Coronary artery (tissue), 2 donors: ENCODE measurements at places on chromosomes 11 and 22.
A peak's percentile ranks its signal among the peaks of the same experiment; 100 is the strongest.

DNA sequence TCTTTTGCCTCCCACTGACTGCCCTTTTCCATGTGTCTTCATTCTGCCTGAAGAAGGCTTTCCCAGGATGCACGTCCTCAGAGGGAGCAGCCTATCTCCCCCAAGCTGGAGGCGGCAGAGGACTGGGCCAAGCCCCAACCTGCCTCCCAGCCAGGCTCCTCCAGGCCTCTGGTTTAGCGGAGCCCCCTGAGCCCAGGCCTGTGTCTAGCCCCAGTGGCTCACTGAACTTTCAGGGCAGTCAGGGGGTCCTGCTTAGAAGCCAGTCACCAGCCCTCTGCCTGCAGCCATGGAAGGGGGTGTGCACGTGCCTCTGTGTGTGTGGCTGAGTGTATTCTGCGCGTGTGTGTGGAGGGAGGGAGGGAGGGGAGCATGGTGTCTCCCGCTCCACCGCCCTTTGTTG lies 10.4 kb upstream of the GRK2 start:
- DNase-seq: no peak

GRCh38 chr11:13341026-13341425 lies 63.4 kb downstream of the BMAL1 start:
- no peak for DNase-seq

- DNase-seq: no peak
Observed at GRCh38 chr11:134313821-134314607, 17.8 kb upstream of the GLB1L2 start.

DNA sequence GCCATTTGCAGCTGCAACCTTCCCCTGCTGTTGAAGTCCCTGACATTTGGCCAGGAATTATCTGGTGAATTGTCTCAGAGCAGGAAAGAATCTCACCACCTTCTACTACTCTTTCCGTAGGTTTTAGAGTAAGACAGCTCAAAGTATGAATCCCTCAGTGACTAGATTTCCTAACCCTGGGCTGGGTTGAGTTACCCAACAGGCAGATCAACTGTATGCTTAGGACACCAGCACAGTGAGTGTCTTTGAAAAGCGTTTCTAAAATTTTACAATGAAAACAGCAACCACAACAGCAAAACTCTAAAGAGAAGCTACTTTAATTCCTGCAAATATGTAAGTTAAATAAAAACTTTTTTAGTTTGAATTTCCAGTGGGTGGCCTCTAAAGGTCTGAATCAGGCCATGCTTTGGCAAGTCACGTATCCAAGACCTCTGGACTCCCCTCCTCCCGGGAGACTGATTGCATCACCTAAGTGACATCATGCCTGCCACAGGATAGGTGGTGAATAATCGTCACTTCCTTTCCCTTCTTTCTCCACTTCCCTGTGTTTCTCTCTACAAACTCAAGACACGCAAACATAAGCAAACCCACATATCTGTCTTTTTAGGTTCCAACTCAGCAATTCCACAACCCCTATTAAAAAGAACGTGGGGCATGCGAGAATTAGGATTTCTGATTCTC lies 7.8 kb downstream of the OR8B12 start:
- no peak for DNase-seq

- no peak for DNase-seq
Observed at GRCh38 chr22:43331069-43331451, 12.1 kb downstream of the SCUBE1 start.

DNA sequence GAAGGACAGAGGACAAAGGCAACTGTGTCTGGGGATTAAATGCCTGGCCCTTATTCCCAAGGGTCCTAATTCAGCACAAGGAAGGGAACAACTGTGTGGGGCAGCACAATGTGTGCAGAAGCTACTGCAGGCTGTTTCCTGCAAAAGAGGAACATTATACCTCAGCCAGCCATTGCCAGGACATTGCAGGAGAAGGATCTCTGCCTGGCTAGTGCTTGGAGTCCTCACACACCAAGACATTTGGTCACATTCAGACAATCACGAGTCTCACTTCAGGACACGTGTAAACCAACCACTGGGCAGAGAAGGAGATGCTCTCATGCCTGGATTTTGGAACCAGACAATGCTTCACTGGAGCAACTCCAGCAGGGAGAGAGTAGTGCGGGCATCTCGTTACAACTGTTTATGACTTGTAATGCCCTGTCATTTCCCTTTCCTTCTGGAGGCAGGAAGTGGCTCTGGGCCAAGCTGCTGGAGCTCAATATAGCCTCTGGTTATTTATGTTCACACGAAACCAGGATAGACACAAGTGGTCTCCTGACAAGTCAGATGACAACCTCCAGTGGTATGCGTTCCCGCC lies 23.9 kb upstream of the ZC3H12C start:
- no peak for DNase-seq

DNA sequence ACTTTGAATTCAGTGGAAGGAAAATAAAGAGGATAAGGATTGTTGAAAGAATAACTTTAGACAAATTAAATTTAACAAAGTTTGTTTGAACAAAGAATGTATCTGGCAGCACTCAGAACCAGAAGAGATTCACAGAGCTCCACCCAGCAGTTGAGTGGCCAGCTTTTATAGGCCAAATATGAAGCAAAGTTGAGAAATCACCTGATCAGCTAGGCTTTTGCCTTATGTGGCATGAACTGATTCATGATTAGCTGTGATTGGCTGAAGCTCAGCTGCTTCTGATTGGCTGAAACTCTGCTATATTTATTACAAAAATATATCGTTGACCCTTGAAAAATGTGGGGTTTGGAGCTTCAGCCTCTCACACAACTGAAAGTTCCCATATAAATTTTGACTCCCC lies 62.6 kb downstream of the PIWIL4 start:
- no peak for DNase-seq

DNA sequence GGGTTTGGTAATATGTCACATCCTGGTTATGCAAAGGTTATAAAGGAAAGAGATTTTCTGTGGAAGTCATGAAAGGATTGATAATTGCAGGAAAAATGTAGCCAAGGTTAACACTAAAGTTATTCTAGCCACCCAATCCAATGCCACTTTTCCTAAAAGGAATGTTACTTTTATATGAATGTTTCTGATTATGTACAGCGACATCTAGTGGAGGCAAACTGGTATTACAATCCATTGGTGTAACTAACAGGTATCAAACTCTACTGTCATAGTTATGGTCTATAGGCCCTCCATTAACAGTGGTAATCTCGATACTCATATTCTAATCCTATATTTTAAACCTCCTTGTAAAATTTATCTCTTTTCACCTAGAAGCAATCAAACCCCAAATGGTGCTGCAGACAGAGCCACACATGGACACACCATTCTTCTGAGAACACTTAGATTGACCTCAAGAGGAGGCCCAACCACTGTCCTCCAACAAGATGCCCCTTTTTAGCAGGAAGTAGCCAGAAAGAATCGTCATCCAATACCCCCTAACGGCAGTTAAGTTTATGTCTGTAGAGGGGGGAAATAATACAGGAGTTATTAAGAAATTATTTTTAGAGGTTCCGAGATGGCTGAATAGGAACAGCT lies 74.9 kb upstream of the RAG2 start:
- DNase-seq: no peak

- no peak for DNase-seq
Observed at GRCh38 chr11:788953-789940, 643 bp downstream of the CEND1 start.

DNA sequence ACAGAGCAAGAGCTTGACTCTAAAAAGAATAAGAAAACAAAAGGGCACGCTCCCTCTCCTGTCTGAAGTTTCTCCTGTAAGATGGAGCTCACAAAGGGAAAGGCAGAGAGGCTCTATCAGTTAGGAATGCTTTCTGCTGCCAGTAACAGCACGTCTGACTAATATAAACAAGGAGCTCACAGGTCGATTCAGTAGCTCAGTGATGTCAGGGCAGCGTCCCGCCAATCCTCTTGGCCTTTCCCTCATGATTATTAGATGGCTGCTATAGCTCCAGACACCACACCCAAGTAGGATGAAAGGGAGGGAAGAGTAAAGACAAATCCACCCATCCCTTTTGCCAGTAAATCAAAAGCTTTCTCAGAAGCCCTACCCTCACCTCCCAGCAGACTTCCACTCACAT lies 51.3 kb upstream of the HMGXB4 start:
- DNase-seq: no peak

- peak; percentile 53 for DNase-seq
Observed at GRCh38 chr11:17603056-17603825, 56.2 kb downstream of the OTOG start.

GRCh38 chr11:63504933-63505586 lies 824 bp upstream of the LGALS12 start:
- DNase-seq: no peak

- DNase-seq: no peak
Observed at GRCh38 chr22:50396751-50397370, 53.7 kb downstream of the PPP6R2 start.

- DNase-seq: no peak
Observed at GRCh38 chr11:58912124-58912523, 27.2 kb upstream of the GLYATL1 start.

DNA sequence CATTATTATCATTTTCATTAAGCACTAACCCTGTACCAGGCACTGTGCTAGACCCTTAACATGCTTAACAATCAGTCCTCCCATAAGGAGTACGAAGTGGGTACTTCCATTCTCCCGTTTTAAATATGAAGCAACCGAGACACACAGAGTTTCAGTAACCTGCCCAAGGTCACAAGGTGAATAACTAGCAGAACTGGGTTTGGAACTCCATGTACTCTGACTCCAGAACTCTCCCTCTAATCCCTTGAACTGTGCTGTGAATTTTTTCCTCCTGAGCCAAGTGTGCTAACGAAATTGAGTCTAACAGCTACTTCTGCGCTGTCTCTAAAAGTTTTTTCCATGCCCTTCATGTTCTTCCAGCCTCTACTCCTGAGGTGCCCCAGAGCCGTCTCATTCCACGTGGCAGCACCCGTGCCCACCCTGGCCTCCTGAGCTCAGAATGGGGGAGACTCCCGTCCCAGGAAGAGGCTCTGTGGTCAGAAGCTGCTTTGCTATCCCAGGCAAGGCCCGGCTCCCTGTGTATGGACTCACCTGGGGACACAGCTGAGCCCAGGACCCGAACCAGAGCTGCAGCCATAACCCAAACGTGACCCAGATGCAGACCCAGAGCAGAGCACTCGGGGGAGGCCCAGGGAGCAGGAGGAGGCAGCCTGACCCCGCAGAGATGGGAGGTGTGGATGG lies 8.6 kb upstream of the TRIM29 start:
- no peak for DNase-seq
